Muscle of arm (tissue), 14 donors: ENCODE measurements at places on chromosomes 12 and 14.

DNA sequence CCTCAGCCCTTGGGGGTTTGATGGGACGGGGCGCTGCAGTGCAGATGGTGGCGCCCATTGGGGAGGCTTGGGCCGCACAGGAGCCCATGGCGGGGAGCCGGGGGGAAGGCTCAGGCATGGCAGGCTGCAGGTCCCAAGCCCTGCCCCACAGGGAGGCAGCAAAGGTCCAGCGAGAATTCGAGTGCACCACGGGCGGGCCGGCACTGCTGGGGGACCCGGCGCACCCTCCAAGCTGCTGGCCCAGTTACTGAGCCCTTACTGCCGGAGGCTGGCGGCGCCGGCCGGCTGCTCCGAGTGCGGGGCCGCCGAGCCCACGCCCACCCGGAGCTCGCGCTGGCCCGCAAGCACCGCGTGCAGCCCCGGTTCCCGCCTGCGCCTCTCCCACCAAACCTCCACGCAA, 34.1 kb upstream of the NUBPL start:
- no peak for DNase-seq

- no peak for DNase-seq
Measured at GRCh38 chr14:75153295-75153694, 23.1 kb downstream of the TMED10 start.

DNA sequence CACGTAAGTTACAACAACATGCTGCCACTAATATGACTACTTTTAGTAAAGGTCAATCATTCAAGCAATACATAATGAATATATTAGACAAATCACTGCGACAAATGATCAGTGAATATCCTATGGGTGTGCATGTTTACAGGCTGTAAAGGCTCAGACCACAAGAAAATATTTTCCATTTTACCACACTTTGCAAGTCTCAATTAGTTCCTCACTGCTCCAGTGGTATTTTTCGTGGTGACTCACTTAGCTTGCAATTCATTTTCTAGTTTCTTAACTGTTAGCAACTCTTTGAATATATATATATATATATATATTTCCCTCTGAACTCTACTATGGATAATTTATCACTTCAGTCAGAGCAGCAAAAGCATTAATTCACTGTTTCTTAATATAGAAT, 96.9 kb downstream of the EML5 start:
- no peak for DNase-seq

- DNase-seq, result no peak
Measured at GRCh38 chr12:66573605-66574004, 105.3 kb downstream of the GRIP1 start.

GRCh38 chr14:90857866-90858265, 41.6 kb upstream of the TTC7B start:
- DNase-seq, result no peak

DNA sequence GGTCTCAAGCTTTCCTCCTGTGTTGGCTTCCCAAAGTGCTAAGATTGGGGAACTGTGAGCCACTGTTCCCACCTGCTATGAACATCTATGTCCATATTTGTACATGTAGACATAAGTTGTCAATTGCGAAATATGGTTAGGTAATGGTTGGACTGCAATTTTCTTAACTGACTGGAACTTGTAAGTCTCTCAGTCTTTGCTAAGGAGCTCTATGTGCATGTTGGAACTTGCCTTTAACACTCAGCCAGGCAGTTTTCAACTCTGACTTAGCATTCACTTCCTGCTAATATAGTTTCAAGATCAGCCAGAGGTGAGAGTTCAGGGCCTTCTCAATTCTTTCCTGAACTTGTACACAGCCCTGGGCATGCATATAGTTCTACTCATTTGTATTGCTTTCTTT, 44.5 kb upstream of the EEA1 start:
- no peak for DNase-seq

DNA sequence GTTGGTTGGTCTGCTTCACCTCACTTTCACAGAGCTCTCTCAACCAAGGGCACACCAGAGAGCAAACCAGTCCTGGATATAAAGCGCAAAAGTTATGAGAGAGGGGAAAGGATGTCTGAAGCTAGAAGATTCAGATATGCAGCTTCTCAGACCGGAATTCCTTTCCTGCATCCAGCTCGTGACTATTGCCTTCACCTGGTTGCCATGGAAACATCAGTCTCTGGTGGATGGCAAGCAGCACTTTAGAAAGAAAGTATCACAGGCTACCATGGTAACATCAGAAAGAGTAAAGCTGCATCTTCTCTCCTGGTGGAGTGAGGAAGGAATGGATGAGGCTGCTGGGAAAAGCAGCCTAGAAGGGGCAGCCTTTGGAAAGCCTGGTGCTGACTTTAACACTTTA, 13.7 kb downstream of the REM2 start:
- DNase-seq, result no peak

GRCh38 chr12:14960548-14961465, 594 bp downstream of the ARHGDIB start:
- no peak for DNase-seq

- no peak for DNase-seq
Measured at GRCh38 chr12:43180242-43180641, 371.8 kb downstream of the ADAMTS20 start.

GRCh38 chr12:40921563-40922163, 229.4 kb downstream of the CNTN1 start:
- DNase-seq, result peak; percentile 15

GRCh38 chr14:61536661-61537562, 158.4 kb upstream of the HIF1A start:
- DNase-seq, result no peak

- DNase-seq, result no peak
Measured at GRCh38 chr14:105056303-105056831, 8.9 kb downstream of the GPR132 start.

GRCh38 chr12:80217011-80217535, 117.7 kb downstream of the OTOGL start:
- no peak for DNase-seq

- no peak for DNase-seq
Measured at GRCh38 chr12:26936559-26937442, 980 bp downstream of the INTS13 start.

GRCh38 chr14:53055003-53055402, 98.1 kb downstream of the DDHD1 start:
- peak; percentile 64 for DNase-seq

GRCh38 chr12:3389986-3390385, 101.0 kb upstream of the PRMT8 start:
- no peak for DNase-seq

- DNase-seq, result no peak
Measured at GRCh38 chr14:99936056-99936455, 129.2 kb upstream of the EVL start.

GRCh38 chr14:52053044-52053443, 15.8 kb downstream of the NID2 start:
- DNase-seq, result peak; percentile 57

DNA sequence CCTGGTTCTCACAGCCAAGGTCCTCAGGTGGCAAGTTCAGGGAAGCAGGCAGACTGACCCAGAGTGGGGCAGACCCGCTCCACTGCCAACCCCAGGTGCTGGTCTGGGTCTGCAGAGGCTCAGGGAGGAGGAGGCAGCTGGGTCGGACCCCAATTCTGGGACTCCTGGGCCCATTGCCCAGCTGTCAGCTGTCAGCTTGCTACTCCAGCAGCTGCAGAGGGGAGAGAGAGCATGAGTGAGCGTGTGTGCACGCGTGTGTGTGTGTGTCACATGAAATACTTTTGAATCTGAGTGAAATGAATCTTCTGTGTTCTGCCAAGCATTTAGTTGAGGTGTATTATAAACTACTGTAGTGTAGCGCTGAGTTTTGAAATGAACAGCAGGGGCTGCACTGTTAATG, 30.8 kb downstream of the XRCC3 start:
- peak; percentile 36 for DNase-seq

GRCh38 chr12:101685092-101685491, 12.3 kb upstream of the CHPT1 start:
- DNase-seq, result no peak

DNA sequence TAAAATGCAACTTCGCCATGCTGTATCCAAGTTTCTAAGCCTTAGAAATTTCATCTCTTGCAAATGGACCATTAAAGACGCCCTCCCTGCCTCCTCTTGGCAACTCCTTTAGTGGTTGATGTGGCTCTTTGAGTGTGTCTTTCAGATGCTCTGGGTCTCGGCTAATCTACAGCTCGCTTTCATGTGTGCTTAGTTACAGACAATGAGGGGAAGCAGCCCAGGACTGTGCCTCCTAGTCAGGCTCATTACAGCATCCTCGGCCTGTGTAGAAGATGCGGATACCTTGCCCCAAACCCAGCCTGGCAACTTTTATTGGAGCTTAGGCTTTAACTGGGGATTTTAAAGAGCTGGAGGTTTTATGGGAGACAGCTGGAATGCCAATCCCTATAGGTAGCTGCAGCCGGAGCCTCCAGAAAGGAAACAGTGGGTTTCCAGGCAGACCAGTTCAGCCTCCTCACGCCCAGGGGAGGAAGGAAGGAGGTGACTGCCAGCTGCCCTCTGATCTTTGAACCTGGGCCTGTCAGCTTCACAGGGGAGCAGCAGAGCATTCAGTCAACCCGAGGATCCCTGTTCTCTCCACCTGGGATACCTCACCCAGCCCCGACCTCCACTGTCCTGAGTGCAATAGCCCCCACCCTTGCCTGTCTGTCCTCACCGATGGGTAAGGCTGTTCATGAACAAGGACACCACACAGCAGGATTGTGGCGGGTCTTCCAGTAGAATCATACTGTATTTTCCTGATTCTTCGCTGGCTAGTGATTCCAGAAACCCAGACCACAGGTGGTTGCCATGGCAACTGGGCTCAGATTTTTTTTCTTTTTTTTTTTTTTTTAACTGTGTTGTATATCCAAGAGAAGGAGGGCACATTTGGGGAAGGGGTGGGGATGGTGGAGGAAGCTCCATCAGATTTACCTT, 638.5 kb downstream of the MED13L start:
- DNase-seq, result no peak

GRCh38 chr12:88556213-88556774, 24.0 kb downstream of the KITLG start:
- DNase-seq, result no peak

GRCh38 chr14:95497561-95498011, 18.9 kb downstream of the SYNE3 start:
- no peak for DNase-seq

GRCh38 chr12:52316701-52317100, 4.5 kb downstream of the KRT83 start:
- no peak for DNase-seq

GRCh38 chr12:67002720-67003119, 266.4 kb upstream of the CAND1 start:
- DNase-seq, result no peak

DNA sequence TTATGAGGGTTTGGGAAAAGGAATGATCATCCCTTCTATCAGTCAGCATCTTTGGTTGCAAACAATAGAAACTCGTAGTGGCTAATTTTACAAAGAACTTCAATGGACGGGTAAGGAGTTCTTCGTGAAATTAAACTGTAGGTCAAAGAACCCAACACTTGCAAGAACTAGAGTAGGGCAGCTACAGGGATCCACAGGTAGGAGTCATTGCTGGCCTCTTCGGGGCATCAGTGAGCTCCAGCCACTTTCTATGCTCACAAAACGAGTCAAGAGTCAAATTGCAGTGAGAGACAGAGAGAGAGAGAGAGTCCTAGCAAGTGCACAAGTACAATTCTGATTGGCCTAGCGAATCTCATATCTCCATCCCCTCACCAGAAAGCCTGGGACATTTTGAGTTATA, 29.9 kb upstream of the OTX2 start:
- no peak for DNase-seq

DNA sequence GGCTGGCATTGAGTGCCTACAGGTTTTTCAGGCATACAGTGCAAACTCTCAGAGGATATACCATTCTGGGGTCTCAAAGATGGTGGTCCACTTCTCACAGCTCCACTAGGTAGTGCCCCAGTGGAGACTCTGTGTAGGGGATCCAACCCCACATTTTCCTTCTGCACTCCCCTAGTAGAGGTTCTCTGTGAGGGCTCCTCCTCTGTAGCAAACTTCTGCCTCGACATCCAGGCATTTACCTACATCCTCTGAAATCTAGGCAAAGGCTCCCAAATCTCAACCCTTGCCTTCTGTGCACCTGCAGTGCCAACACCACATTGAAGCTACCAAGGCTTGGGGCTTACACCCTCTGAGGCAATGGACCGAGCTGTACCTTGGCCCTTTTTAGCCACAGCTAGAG, 179.2 kb downstream of the CCDC91 start:
- no peak for DNase-seq

DNA sequence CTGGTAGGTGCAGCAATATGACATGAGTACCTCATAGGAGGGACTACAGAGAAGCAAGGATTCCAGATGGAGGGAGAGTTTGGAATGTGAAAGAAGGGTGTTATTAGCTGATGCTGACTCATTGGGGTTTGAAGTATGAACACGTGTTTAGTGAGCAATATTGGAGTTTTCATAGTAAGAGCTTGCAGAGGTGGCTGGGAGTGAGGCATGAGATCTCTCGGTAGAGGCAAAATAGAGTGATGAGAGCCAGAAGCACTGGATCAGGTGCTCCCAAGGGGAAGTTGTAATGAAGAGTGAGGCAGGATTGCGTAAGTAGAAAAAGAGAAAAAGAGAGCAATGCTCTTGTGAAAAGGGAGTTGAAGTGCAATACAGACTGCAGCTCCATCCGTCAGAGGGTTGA, 42.1 kb downstream of the MGST1 start:
- DNase-seq, result no peak

GRCh38 chr14:67269298-67270060, 28.2 kb downstream of the PALS1 start:
- DNase-seq, result peak; percentile 56

GRCh38 chr12:64538121-64538520, 72.2 kb upstream of the RASSF3 start:
- DNase-seq, result no peak

DNA sequence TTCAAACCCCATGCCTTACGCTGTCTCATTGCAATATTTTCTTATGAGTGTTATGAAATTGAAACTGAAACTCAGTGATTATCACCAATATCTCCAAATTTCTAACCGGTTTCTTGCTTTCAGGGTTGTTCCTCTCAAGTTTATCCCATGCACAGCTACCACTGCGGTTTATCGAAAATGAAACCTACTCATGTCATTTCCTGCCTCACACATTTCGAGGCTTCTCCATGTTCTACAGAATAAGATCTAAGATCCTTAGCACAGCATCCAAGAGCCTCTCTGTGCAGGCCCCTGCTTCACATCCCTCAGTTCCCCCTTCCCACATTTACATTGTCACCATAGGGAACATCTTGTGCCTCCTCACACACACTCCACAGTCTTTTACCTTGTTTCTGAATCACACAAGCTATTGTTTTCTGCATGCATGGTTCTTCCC, 45.5 kb upstream of the FAR2 start:
- DNase-seq, result no peak

DNA sequence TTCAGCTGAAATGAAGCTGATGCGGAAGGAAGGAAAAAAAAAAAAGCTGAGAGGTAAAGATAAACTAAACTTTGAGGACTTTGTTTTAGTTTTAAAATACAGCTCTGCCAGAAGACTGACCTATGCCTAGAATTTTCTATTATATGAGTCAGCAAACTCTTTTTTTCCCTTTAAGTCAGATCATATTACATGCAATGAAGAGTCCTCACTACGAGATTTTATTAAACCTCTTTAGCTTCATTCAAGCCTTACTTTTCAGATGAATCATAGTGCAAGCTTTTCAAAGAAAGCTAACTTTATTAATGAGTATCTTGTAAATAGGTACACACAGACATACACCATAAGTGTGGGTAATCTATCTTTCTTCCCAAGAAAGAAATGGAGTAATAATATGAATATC, 57.8 kb upstream of the FSCB start:
- DNase-seq, result no peak

- DNase-seq, result no peak
Measured at GRCh38 chr12:94872971-94873733, 130.3 kb downstream of the NDUFA12 start.
